ENCODE measurements at places on chromosomes 1 and 21. TPM values are rescaled to one million over a fixed set of nuclear protein-coding genes. Genes with fewer than 3 reads are reported as not detected.

The CYP4A11 gene
- total RNA-seq: not detected

The DNAI4 gene
- 4.9 TPM for total RNA-seq

The INAVA gene
- total RNA-seq: 0.33 TPM

The MSH4 gene
- total RNA-seq: 0.59 TPM

The ARHGEF16 gene
- 8.9 TPM for total RNA-seq

DNA sequence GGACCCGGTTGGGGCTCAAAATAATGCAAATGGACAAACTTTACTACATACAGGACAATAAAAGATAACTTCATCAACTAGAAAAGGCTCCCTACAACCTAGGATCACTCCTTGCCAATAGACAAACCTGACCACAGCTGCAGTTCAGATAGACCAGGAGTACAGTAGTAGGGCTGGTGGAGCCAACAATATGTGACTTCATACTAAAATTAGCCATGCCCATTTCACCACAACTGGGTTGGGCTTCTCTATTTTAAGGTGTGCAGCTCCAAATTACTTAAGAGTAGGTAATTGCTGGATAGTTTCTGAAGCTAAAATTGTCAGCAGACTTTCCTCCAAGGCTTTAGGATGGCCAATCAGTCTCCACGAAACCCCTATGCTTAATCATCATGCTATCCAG, 3.9 kb downstream of the DENND1B start:
- no peak for DNase-seq

DNA sequence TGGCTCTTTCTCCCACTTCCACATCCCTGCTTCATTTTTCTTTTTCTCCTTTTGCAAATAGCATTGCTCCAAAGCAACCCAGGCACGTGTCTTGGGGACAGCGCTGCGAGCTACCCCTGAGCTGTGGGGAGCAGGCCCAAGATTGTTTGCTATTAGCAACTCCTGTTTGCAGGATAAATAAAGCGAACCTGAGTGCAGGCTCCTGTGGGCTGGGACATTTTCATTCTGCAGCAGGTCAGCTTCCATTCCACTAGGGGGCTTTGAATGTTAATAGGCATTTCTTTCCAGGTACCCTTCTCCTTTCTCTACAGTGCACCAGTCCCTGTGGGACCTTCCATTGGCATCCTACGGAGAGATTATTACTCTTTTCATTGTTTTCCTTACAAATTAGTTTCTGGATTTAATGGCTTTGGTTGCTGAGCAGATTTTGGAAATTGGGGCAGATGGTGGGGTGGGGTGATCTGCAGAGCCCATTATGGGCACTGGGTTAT, 54.0 kb downstream of the OLFML3 start:
- DNase-seq: peak; percentile 60

- DNase-seq: peak; percentile 56
These were observed 28.5 kb upstream of the ECE1 start for GRCh38 chr1:21318714-21319159.

- DNase-seq: no peak
These were observed 40.8 kb downstream of the RSPH1 start for GRCh38 chr21:42455196-42455595.

GRCh38 chr1:241645199-241645598, 5.0 kb upstream of the CHML start:
- DNase-seq: no peak

GRCh38 chr1:205141236-205142101, 19.7 kb upstream of the RBBP5 start:
- DNase-seq: peak; percentile 82
